Cortex of kidney (tissue), 1 donor: ENCODE measurements at places on chromosomes 12 and 14.

- no peak for DNase-seq
These were observed 103.3 kb upstream of the BBS10 start for GRCh38 chr12:76451528-76451927.

- no peak for DNase-seq
These were observed 6.6 kb downstream of the ERBB3 start for GRCh38 chr12:56086608-56087007.

GRCh38 chr12:49483619-49484018 lies 55.2 kb upstream of the KCNH3 start:
- DNase-seq = no peak

DNA sequence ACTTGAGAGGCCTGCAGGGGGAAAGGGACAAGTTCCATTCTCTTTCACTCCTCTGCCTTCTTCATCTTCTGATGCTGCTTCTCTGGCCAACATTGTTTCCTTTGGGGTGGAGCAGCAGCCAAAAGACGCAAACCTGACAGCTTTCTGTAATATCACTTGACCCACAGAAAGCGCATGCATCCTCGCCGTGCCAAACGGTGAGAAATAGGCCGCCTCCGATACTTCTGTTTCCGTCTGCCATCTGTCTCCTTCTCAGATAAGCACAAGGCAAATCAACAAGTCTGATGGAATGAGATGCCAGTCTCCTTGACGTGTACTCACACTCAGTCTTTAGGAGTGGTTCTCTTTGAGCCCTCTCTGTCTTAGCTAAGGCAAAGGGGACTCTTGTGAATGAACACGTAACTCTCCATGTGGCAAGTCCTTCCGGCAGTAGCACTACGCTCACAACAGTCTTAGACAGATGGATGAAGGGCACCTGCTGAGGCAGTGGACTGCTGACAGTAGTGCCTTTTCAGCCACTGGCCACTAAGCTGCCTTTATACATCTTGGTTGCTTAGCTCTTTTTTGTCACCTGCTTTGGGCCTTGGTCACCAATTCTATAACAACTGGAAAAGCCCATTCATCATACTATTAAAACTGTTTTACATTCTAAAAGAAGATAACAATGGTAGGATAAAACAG lies 214.1 kb downstream of the FBXL14 start:
- DNase-seq = no peak

DNA sequence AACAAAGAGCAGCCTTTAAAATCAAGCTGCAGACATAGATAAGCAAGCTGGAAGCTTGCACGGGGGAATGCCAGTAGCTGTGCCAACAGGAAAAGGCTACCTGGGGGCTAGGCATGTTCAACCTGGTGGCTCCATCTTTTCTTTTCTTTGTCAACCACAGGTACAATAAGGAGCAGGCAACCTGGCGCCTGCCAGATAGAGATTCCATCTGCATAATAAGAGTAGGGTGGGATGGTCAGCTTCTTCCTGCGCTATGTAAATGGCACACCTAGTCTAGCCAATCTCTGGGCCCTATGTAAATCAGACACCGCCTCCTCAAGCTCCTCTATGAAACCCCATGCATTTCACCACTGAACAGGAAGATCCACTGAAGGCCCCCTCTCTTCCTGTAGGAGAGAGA lies 87.4 kb upstream of the PKP2 start:
- no peak for DNase-seq

GRCh38 chr14:28143316-28143715 lies 623.3 kb upstream of the FOXG1 start:
- no peak for DNase-seq

- no peak for DNase-seq
These were observed 155.4 kb downstream of the DIO2 start for GRCh38 chr14:80055667-80056496.

DNA sequence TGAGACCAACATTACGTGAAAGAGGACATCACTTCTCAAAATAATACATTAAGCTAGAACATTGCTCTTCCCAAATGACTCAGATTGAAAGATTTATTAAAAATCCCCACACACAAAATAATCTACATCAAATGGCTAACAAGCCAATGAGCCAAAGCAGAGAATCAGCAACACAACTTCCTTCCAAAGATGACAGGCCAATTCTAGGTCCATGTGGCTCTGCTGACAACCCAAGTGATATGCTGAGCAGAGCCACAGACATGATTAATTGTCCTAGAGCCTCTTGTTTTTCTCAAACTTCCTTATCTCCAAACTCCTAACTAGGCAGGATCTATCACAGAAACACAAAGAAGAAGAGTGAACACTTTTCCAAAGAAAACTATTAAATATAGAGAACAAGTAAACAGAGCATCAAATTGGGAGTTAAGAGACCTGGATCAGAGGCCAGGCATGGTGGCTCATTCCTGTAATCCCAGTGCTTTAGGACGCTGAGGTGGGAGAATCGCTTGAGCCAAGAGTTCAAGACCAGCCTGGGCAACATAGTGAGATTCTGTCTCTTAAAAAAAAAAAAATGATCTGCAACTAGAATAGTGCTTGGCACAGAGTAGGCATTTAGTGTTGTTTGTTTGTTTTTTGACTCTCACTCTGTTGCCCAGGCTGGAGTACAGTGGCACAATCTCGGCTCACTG lies 38.5 kb downstream of the SENP1 start:
- DNase-seq = no peak

DNA sequence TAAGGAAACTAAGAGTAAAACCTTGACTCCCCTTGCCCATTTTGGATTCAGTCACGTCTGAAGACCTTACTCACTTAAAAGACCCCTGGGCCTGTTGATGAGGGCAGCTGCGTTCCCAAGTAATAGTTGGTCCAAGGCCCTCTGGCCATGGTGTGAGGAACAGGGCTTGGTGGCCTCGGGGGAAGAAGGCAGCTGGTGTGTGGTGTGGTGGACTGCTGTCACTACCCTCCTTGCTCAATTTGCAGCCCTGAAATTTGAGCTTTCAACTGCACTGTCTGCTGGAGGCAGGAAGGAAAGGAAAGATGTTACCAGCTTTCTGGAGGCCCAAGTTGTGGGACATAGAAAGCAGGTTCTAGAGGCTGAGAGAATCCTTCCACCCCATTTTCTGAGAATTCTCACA lies 128.2 kb downstream of the SLC38A6 start:
- DNase-seq = no peak

GRCh38 chr12:71262466-71262865 lies 104.7 kb upstream of the TSPAN8 start:
- no peak for DNase-seq
